Osteocyte (in vitro differentiated cells): ENCODE measurements at places on chromosomes 6 and 20. TPM values are rescaled to one million over a fixed set of nuclear protein-coding genes. Genes with fewer than 3 reads are reported as not detected.

DNA sequence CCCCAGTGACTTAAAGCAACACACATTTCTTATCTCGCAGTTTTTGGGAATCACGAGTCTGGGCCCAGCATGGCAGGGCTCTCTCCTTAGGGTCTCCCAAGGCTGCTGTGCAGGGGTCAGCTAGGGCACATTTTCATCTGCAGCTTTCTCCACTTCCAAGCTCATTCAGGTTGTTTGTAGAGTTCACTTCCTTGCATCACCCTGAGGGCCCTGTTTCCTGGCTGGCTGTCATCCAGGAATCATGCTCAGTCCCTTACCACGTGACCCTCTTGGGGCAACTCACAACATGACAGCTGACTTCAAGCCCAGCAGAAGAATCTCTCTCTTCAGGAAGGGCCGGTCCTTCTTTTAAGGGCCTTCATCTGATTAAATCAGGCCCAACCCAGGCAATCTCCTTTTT is 21.3 kb downstream of the SNAP25 start:
- no peak for DNase-seq

The CYP39A1 gene
- 0.30 TPM in 1 of 2 replicates, not detected in the other for total RNA-seq

The TMEM170B gene
- 3.5 and 3.7 TPM in 2 replicates for total RNA-seq

DNA sequence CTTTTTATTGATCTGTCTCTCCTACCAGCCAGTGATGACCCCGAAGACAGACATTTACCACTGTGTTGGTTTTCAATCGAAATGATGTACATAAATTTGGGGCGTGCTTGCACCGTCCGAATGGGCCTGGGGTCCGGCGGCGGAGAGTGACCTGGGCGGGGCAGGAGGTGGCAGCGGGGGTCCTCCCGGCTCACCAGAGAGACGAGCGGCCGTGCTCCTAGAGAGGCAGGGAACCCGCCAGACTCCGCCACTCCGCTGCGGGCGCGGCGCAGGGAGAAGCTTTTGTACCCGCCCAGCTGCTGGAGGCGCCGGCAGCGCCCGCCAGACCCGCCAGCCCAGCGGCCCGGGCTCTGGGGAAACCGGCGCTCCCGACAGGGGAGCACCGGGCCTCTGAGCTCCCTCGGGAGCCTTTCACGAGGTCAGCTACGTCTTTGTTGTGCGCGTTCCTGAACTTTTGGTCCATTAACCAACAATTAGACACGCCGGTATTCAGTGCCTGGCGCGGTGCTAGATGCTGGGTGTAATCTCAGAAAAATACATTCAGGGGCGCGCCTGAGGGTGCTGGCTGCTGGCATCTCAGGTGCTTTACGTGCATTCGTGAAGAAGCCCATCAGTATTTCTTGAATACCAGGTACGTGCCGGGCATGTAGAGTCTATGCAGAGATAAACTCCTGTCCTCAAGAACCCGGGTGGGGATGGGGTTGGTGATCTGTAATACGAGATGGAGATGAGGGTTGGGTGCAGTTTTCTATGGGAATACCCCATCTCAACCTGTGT is at the start of gene PGBD1:
TSS of gene PGBD1 (plus strand) at position 285 of the 777 bp plus-strand sequence. CDS start 2,242 bp downstream, outside the sequence.
- DNase-seq, result peak; percentile 91

The DEFB121 gene
- not detected in 2 replicates for total RNA-seq

GRCh38 chr6:90583836-90584481 is 2.9 kb downstream of the MAP3K7 start:
- no peak for DNase-seq
